HepG2 (cell line): ENCODE measurements at places on chromosomes 13 and 19. TPM values are rescaled to one million over a fixed set of nuclear protein-coding genes. Genes with fewer than 3 reads are reported as not detected.

Gene GIPC3
- not detected in 2 replicates for total RNA-seq

- no peak for DNase-seq
Observed at GRCh38 chr19:7348587-7349230, at the start of gene ARHGEF18. Gene ARHGEF18, plus strand, starts transcription at chr19:7348937. Its CDS starts 13,954 bp downstream, at chr19:7362891.

DNA sequence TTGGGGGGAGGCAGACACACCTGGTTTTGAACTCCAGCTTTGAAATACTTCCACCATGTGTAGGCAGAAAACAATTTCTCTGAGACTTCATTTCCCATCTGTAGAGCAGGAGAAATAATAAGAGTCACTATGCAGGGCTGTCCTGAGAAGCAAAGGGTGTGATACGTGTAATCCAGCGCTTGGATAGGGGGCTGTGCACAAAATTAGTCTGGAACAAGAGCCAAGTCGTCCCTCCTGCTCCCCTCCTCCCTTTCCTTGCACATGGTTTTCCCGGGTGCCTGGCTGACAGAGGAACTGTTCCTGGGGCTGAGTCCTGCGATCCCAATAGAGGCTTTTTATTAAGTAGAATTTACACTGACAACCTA lies 29.6 kb upstream of the UBE2L5 start:
- no peak for DNase-seq

- DNase-seq, result no peak
Observed at GRCh38 chr13:45989607-45990006, 62.9 kb downstream of the ZC3H13 start.

DNA sequence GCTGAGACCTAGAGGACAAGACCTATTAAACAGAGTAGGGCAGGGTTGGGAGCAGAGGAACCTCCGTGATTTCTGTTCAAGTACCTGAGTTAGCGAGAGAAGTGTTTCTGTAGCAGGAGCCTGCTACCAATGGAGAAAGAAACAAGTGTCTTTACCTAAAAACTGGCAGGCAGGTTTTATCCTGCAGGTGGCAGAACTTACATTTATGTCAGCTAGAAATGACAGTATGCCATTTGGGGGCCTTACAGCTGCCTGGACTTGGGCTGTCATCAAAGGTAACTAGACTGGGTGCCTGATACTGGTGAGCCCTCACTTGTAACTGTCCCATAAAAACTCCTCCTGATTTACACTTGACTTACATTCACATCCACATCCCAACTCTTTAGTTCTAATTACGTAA lies 185.3 kb upstream of the MIR17HG start:
- DNase-seq, result no peak

GRCh38 chr13:32976912-32977311 lies 39.3 kb upstream of the KL start:
- DNase-seq, result no peak

DNA sequence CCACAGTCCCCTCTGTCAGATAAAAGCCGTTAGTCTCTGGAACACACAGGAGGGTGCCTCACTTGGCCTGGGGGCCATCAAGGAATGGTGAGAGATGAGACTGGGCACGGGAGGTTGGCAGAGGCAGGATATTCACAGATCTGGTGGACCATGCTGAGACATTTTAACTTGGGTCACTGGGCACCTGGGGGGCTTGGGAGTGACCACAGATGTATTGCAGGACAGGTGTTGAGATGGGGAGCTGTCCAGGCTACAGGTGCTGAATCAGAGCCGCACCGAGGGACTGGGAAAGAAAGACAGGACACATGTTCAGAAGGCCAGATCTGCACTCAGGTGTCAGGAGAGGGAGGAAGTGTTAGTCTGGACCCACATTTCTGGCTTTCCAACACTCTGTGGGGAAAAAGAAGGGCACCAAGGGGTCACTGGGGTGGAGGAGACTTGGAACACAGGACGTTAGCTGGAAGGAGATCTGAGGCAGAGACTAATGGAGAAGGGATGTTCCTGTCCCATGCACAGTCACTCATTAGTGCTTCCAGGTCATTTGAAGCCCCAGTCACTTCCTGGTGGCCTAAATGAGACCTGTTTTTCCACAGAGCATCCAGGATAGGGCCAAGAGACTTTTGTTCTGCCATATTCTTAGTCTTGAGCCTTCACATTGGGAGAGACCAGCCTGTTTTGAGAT lies 56.1 kb downstream of the CHST8 start:
- DNase-seq, result no peak
